Central memory CD4-positive, alpha-beta T cell (primary cell): ENCODE measurements at places on chromosomes 12 and 14.

DNA sequence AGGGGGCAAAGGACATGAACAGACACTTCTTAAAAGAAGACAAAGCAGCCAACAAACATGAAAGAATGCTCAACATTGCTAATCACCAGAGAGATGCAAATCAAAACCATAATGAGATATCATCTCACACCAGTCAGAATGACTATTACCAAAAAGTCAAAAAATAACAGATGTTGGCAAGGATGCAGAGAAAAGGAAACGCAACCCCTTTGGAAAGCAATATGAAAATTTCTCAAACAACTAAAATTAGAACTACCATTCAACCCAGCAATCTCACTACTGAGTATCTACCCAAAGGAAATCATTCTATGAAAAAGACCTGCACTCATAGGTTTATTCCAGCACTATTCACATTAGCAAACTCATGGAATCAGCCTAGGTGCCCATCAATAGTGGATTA, 25.6 kb downstream of the MDM1 start:
- no peak for DNase-seq

- DNase-seq: no peak
Observed at GRCh38 chr14:82855912-82856391, 1322.3 kb upstream of the SEL1L start.

DNA sequence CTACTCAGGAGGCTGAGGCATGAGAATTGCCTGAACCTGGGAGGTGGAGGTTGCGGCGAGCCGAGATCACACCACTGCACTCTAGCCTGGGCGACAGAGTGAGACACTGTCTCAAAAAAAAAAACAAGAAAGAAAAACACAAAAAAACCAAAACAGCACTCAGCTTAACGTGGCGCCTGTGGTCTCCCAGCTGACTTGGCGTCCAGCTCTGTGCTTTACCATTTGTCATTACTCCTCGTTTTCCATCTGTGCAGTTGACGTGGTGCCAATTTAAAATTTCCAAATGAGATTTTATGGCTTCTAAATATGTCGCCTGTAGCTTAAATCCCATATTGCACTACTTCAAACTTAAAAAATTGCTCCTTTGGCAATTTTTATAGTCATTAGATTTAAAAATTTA, 2.0 kb downstream of the MGP start:
- no peak for DNase-seq

DNA sequence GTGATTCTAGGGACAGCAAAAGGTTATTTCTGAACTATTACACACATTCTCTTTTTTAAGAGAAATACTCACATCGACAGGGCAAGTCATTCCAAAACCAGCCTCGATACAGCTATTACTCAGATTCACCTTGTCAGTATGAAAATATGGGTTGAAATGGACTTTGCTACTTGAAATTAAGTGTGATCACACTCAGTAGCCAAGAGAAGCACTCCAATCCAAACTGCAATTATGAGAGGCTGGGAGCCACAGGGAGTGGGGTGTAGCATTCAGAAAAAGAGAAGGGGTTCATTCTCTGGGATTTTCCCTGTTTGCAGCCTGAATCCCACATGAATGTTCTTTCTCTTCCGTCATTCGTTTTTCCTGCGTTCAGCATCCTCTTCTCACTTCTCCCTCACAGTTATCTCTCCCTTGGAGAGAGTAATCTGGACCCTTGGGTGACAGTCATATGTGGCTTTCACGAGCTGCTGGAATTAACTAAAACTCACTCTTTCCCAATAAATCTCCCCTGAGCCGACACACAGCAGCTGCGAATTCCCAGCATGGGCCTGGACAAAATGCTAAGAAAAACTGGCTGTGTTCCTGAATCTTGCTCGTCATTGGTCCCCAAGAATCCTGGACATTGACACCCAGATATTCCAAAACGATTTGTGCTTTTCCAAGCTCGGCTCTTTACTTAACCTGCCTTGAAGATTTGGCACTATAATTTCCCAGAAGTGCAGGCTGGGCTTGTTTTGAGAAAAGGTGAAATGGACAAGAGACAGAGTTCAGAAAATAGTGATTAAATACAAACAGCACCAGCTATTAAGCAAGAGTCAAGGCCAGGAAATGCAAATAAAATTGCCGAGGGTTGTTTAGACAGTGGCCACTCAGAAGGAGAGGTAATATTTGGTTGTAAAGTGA, 199.5 kb upstream of the PLEKHG7 start:
- DNase-seq: no peak

DNA sequence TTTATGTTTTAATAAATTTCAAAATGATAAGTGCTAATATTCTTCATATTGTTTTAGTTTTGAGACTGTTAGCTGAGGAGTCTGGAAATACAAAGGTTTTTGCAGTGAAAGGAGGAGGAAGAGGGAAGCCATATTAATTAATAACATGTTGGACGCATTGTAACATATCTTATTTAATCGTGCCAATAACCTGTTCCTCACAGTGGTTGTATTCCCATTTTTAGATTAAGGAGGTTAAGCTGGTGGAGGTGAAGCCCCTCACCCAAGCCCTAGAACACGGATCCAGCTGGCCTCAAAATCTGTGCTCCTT, 92.4 kb downstream of the EML1 start:
- DNase-seq: no peak

DNA sequence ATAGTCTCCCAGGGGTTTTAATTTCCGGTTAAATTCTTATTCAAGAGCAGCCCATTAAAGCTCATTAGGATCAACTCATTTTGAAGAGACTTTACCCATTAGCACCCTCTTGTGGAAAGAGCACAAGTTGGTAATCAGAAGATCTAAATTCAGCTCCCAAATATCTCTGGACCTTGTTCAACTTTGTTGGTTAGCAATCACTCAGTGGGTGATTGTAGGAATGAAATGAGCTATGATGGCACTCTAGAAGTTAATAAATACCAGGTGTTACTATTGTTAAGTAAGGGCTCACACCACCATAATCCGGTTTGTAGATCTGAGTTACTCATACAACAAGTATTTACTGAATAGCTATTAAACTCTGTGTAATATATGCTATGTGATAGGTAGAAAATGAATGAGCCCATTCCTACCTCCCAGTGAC, 42.9 kb downstream of the TRIP11 start:
- DNase-seq: peak; percentile 24

GRCh38 chr14:100372357-100373048, 49.4 kb downstream of the SLC25A47 start:
- no peak for DNase-seq

DNA sequence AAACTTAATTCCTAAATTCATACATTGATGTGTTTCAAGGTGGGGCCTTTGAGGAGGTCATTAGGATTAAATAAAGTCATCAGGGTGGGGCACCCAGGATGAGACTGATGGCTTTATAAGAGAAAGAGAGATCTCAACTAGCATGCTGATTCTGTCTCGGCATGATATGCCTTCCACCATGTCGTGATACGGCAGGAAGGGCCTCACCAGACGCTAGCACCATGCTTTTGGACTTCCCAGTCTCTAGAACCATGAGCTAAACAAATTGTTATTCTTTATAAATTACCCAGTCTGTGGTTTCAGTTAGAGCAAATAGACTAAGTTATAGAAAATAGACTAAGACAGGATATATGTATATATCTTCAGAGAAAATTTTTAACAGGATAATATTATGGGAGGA, 759.6 kb downstream of the MED13L start:
- no peak for DNase-seq

- peak; percentile 15 for DNase-seq
Observed at GRCh38 chr12:91562476-91562875, 379.9 kb upstream of the DCN start.

DNA sequence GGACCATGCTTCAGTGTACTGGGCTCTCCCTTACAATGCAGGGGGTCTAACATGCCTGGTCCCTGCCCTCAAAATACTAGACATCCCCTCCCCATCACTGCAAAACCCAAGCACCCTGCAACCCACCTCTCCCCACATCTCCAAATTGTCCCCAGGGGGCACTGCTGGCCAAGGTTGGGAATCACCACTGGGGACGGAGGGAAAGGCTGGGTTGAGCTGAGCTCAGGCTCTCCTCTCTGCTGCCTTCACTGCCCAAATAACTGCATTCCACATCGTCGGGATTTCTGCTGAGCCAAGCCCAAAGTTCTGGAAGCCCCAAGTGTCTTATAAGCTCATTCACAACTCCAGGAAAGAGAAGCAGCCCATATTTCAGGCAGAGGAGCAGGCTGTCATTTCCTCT, 69.6 kb downstream of the NT5DC3 start:
- no peak for DNase-seq

DNA sequence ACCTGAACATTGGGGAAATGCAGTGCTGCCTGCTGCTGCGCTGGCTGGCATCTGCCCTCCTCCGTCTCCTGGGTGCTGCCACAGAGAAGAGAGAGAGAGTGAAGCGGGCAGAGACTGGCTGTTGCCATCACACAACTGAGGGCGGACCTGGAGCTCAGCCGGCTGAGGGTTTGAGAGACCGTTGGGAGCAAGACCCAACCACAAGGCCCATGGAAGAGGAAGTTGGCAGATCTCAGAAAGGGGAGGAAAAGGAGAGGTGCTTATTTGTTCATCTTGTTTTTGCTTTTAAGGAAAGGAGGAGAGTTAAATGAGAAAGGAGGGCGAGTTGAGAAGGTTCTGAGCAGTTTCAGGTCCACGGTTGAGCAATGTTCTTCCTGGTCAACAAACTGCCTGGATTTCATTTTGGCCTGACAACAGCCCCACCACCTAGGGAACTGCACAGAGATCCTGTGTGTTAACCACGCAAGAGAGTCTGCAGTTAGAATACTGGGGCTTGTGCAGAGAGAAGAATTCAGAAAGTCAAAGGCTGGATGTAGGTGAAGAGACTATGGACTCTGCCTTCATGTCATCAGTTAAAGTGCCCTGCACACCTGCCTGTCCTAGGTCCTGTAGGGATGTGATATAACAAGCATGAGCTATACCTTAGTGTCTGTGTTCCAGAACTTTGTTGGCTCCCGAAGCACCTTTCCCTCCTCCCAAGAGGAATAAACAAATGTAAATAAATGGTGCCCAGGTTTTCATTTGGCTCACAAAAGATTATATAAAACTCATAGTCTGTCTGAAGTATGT, 124.6 kb downstream of the ETV6 start:
- DNase-seq: no peak

GRCh38 chr14:68527329-68527851, 265.5 kb downstream of the ZFP36L1 start:
- DNase-seq: no peak
